CD4-positive, alpha-beta T cell treated with Interleukin-4 for 1 hour (primary cell): ENCODE measurements at places on chromosomes 6 and 20.

- no peak for DNase-seq
Measured at GRCh38 chr6:91144126-91144525, 557.3 kb upstream of the MAP3K7 start.

- no peak for DNase-seq
Measured at GRCh38 chr20:43984587-43984986, 69.9 kb downstream of the TOX2 start.

DNA sequence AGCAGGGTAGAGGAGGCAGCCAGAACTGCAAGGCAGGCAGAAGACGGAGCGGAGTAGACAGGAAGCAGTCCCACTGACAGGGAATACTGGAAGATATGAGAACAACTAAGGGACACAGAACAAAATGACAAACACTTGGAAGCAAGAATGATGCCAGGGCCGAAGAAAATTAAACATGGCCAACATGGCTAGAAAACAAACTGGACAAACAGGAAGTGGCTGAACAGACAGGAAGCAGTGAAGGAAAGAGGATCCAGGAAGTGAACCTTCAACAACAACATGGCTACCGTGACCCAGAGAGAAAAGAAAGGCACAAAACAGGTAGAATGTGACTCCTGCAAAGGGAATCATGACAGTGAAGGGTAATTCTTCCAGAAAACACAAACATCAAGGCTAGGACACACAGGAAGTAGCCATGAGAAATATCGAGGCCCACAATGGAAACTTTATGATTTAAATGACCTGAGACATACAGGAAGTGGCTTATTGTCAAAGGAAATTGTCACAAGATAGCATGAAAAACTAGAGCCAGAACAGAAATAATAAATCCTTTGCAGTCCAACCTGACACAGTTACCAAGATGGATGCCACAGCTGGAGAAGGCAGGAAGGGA, 9.1 kb downstream of the COL11A2 start:
- DNase-seq = peak; percentile 33

GRCh38 chr20:54431156-54431944, 44.0 kb upstream of the DOK5 start:
- no peak for DNase-seq

- DNase-seq = no peak
Measured at GRCh38 chr6:159655409-159655988, 37.5 kb downstream of the SOD2 start.

- DNase-seq = peak; percentile 40
Measured at GRCh38 chr6:87907521-87907920, 140.1 kb upstream of the SPACA1 start.

DNA sequence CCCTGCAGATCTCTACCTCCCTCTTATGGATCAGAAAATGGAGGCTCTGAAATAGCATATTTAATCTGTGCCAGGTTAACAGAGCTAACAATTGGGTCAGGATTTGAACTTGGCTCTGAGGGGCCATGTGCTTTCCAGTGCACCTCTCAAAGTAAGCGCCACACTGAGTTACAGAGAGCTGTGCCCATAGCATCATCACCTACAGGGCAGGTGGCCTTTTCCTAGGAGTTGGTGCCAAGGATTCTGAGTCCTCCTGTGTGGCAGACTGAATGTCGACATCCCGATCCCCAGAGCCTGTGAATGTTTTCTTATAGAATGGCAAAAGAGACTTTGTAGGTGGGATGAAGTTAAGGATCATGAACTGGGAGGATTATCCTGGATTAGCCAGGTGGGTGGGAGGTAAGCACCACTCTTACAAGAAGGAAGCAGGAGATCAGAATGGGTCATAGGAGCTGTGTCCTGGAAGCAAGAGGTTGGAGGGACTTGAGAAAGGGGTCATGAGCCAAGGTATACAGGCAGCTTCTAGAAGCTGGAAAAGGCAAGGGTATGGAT, 68.0 kb upstream of the TBC1D7 start:
- DNase-seq = no peak

DNA sequence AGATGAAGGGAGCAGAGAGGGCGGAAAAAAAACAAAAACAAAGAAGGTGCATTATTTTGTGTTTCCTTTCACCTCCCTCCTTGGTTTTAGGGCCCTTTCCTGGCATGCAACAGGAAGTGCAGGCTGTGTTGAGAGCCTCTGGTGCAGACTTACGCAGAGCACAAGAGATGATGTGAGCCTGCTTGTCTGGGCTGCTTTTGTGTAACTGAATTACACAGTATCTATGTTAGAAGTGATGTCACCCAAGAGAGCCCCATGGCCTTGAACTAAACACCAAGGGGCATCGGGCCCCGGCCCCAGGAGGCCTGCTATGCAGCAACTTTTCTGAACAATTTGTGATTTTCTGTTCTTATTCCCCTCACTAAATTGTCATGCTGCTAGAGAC, 25.5 kb downstream of the GNAS start:
- peak; percentile 14 for DNase-seq

DNA sequence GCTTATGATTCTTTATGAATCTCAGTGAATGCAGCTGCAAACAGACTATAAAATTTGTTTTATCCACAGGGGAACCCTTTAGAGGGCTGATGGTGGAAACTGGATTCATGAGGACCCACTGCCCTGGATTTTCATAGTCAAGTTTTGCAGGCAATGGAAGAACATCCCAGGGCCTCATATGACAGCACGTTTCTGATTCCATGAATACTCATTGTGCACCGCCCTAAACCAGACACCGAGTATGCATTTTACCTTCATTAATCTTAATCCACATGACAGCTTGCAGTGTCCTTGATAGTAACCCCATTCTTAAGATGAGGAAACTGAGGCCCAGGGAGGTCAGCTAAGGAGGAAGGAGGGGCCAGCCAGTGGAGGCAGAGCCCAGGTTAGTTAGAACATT, 270.4 kb downstream of the PREX1 start:
- DNase-seq = no peak

GRCh38 chr20:32110173-32110704, 725 bp downstream of the TM9SF4 start:
- no peak for DNase-seq

DNA sequence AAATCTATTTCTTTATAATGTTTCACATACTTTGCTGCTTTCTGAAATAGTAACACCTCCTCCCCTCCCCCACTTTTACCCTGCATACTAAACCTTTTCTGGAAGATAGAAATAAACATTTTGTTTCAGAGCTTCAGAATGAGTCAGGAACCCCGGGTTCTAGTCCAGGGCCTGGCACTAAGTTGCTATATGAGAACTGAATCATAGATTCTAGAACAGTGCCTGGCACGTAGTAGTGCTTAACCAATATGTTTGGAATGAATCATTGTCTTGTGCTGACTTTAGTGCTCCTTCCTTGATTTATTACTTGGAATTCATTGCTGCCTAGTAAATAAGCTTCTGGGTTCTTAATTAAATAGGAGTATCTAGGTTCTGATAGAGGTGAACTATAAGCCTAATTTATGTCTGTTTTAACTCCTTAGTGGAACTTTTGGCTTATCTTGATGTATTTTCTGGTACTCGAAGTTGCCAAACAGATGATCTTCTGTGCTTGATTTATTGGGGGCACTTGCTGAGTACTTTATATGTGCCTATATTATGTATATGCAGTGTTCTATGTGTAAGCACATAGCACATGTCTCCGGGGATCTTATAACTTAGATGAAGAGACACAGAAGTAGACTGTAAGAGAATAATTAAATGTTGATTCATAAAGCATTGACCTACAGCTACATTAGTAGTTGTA, 18.6 kb downstream of the TAB2 start:
- DNase-seq = no peak

DNA sequence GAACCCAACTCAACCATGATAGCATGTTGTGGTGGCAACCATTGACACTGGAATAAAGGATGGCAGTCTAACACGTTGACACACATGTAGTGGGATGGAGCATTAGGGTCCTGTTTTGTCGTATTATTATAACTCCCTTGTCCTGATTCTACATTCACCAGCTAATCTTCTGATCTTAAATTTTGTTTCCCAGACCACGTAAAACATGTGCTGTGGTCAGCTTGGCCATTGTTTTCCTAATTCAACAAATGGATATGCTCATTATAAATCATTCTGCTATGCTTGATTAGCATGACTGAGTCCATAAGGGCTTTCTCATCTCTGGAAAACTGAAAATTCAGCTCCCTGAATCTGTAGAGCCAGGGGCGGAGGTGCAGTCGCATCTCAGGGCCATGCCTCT, 15.0 kb downstream of the MRAP2 start:
- DNase-seq = no peak

- DNase-seq = no peak
Measured at GRCh38 chr20:46557231-46557956, 6.9 kb upstream of the OCSTAMP start.

GRCh38 chr6:43076464-43077332, 584 bp downstream of the PTK7 start:
- DNase-seq = no peak

GRCh38 chr6:101114703-101115102, 233.6 kb upstream of the ASCC3 start:
- DNase-seq = no peak

DNA sequence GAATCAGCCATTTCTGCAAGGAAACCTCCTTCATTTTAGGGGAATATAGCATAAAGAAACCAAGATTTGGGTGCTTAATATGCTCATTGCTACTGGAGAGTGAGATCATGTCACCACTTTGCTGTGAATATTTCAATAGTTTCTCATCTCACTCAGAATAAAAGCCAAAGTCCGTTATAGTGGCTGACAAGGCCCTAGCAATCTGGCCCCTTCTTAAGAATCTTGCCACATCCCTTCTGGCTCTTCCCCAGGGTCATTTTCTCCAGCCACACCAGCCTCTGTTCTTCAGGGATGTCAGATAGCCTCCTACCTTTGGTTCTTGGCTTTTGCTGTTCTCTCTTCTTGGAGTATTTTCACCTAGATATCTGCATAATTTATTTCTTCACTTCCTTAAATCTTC, 24.8 kb upstream of the MLIP start:
- DNase-seq = no peak

DNA sequence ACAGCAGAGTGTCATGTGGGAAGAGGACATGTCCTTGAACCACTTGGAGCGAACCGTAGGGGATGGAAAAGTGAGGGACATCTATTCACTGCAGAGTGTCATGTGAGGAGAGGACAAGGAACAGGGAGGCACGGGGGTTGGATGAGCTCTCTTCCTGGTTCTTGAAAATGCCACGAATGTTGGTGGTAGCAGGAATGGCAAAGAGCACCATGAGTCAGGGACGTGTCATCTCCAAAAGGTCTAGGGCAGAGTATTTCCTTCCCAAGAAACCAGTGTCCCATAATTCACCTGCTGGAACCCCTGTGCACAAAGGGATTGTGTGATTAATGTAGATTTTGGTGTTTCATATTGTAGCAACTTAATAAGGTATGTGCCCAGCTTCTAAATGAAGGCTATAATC, 136.8 kb downstream of the BFSP1 start:
- no peak for DNase-seq

DNA sequence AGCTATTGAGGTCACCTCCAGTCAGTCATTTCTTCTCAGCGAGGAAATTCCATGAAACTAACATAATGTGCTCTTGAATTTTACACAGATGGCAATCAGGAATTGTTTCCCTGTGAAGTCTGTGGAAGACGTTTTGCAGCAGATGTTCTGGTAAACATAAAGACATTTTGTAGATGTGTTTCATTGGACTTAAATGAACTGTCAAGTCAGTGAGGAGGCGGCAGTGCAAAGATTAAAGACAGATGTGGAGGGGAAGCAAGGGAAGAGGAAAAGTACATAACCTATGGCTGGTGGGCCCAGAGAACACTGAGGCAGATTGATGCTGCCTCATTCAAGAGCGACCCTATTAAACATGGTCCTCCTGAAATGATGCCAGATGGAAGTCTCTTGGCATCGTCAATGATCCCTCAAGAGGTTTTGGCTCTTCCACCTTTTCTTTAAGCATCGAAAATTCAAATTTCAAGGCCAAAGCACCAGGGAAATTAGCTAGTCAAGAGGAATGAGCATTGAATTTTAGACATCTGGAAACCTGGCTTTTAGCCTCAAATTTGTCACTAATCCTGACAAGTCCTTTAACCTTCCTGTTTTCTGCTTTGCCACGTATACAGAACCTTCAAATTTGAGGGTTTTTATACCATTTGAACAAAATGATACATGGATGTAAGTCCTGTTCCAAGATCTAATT, 20.1 kb downstream of the ZC2HC1B start:
- DNase-seq = no peak

DNA sequence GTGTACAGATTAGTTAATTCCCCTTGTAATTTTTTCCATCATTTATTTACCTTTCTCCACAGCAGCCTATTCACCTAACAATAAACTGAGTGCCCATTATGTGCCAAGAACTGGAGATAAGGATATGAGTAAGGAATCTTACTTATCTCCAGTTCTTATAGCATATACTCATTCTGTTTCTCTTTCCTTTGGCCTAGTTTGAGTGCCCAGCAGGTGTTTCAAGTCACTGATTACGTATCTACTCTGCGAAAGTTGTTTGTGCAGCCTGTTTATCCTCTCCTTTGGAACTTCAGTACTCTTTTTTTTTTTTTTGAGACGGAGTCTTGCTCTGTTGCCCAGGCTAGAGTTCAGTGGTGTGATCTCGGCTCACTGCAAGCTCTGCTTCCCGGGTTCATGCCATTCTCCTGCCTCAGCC, 17.3 kb upstream of the POU5F1 start:
- DNase-seq = no peak

DNA sequence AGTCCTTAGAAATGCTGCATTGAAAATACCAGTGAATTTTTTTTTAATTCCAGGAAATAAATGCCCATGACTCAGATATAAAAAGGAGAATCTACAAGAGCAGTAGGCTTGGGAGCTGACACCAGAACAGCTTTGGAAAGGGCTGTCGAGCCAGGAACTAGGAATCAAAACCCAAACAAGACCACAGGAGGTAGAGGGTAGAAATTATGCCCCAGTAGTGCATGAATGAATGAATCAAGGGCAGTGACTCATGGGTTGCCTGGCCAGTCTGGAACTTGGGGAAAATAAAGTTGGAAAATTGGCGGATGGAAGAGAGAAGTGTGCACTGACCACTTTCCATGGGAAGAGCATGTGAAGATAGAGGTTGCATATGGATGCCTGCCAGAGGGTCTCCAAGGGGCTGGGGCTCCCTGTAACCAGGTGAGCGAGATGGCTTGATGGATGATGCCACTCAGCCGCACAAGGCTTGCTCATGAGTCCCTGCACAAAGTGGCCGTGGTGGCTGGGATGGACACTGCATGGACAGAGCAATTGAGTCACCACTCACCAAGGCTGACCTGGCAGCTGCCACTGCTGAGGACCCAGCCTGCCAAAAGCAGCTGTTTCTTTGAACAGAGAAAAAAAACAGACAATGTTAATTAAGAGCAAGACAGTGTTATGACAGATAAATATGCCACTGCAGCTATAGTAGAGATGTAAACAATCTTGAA, 15.2 kb upstream of the MCCD1 start:
- no peak for DNase-seq

- DNase-seq = peak; percentile 56
Measured at GRCh38 chr20:38751360-38751976, 3.2 kb downstream of the ACTR5 start.
